Activated CD4-positive, CD25-positive, alpha-beta regulatory T cell treated with anti-CD3 and anti-CD28 coated beads, Interleukin-2, amount 50 U/mL, for 72 hours (primary cell): ENCODE measurements at places on chromosomes 5 and 9.
A peak's percentile ranks its signal among the peaks of the same experiment; 100 is the strongest.

DNA sequence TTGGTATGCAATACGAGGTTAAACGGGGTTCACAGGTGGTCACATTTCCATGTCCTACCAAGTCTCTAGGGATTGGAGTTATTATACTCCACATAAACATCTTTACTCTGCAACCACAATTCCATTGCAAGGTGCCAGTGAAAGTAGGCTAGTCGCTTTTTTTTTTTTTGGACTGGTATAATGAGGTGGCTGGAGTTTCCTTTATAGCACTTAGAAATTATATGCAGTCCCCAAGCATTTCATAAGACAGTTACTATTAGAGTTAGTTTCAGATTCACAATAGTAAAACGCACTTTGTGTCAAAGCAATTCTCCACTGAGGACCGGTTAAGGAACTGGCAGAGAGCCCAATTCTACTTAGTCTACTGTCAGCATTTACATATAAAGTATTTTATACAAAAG lies 1.4 kb downstream of the MEF2C start:
- no peak for DNase-seq

- no peak for DNase-seq
Observed at GRCh38 chr5:39218482-39219402, 621 bp downstream of the FYB1 start.

DNA sequence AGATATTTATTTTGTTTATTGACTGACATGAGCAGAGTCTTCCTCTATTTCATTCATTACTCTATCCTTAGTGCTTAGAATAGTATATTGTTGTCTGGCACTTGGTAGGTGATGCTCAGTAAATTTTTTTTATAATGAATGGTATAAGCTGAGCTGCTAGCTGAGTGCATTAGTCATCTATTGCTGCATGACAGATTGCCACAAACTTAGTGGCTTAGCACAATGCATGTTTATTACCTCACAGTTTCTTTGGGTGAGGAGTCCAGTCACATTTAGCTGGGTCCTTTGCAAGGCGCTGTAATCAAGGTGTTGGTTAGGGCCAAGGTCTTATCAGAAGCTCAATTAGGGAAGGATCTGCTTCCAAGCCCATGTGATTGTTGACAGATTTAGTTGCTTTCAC lies 23.1 kb downstream of the SMAD5 start:
- no peak for DNase-seq

GRCh38 chr5:174532455-174533453 lies 191.6 kb upstream of the MSX2 start:
- DNase-seq: no peak

- DNase-seq: no peak
Observed at GRCh38 chr9:6630502-6631206, 14.9 kb downstream of the GLDC start.

DNA sequence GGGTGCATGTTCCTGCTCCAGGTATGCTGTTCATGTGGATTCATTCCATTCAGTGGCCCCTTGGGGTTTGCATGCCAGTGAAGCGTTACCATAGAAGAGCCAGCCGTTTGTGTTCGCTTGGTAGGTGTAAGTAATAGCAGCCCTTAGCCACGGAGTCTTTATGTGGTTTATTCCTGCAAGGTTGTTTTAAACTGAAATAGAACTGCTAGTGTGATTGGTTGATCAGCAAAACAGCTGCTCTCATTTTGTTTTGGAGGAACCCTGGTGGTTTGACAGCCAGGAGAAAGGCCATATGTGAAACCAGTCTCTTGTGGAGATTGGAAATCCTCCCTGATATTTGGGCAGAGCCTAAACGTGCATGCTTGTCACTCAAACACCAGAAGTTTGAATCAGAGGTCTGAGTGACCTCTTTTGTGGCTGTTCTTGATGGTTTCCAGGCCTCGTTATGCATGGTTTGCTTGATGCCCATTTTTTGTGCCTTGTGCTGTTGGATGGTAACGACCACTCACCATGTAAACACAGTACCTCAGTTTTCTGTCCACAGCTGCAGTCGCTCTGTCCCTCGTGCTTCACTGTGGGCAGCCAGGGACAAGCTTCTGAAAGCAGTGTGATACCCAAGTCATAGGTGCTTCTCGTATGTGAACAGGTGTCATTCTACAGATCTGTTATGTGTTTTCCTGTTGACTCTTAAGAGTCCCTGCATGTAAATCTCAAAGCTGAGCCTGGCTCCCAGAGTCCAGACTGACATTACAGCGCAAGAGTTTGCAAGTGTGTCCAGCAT lies 58.3 kb upstream of the NXNL2 start:
- no peak for DNase-seq

- DNase-seq: no peak
Observed at GRCh38 chr9:84229191-84229590, 111.4 kb downstream of the SLC28A3 start.

DNA sequence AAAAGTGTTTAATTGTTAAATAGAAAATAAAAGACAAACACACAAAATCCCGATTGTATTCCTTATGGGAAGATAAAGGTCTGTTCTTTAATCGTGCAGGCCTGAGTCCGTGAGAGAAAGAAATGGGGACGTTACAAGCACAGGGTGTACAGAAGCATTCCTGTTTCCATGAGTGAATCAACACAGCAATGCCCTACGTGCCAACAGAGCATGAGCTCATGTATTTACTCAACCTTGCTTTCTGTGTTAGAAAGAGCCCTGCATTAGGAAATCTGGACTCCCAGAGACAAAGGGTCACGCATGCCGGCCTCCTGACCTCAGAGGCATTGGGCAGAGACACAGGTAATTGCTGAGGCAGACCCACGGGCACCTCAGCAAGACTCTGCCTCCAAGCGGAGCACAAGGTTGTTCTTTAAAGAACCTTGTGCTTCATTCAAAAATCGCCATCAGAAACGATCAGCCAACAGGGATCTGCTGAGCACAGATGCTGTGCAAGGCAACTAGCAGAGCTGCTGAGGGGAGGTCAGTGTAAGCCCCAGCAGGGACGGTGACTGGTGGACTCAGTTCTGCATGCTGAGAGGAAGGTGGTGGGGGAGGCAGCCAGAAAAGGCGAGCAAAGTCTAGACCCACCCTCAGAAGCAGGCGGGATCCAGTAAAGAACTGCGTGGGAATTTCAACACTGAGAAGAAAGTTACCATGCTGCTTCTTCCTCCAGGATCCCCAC lies 101.0 kb downstream of the TLE1 start:
- DNase-seq: no peak

DNA sequence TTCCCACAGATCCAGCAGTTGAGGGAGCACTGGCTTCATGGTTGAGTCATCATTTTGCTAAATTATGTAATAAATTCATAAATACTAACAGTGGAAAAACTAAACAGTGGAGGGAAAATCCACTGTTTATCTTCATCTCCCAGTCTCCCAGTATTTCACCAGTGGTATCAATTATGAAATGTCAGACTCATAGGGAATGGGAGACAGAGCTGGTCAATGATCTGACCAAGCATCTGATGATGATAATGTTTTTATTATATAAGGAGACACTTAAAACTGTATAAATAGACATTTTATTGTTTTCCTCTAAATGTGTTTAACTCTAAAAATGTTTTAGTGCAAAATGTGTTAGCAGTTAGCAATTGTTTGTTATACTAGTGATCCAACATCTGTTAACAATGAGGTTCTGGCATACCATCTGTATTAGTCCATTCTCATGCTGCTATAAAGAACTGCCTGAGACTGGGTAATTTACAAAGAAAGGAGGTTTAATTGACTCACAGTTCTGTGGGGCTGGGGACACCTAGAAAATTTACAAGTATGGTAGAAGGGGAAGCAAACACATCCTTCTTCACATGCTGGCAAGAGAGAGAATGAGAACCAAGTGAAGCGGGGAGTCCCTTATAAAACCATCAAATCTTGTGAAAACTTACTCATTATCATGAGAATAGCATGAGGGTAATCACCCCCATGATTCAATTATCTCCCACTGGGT lies 11.8 kb upstream of the REEP5 start:
- no peak for DNase-seq

DNA sequence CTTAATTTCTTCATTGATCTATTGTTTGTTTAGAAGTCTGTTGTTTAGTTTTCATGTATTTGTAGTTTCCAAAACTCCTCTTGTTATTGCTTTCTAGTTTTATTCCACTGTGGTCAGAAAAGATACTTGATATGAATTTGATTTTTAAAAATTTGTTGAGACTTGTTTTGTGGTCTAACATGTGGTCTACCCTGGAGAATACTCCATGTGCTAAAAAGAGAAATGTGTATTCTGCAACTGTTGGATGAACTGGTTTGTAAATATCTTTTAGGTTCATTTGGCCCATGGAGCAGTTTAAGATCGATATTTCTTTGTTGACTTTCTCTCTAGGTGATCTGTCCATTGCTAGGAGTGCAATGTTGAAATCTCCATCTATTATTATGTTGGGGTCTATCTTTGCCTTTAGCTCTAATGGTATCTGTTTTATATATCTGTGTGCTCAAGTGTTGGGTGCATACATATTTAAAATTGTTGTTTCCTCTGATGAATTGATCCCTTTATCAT lies 150.6 kb upstream of the ATP10B start:
- DNase-seq: no peak

- peak; percentile 20 for DNase-seq
Observed at GRCh38 chr9:93261735-93262523, 78.0 kb downstream of the WNK2 start.

DNA sequence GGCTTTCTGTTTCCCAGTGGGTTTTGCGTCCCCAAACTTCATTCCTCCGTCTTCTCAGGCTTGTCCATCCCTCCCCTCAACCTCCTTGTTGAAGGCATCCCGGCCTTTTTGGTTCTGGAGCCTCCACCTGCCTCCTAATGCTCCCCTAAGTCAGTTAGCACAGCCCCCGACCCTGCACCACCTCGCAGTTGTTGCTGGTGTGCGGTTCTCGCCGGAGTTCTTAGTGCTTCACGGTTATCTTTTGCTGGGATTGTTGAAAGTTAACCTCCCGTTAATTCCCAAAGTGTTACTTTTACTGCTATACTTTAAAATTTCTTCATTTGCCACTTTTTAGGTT lies 447 bp downstream of the UBLCP1 start:
- DNase-seq: no peak

DNA sequence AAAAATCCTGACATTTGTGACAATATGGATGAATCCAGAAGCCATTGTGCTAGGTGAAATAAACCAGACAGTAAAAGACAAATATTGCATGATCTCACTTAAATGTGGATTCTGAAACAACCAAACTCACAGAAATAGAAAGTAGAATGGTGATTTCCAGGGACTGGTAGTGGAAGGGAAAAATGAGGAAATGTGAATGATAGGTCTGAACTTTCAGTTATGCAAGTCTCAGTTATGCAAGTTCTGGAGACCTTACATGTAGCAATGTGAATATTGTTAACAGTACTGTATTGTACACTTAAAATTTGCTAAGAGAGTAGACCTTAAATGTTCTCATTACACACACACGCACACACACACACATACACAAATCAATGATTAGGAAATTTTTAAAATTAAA lies 84.9 kb downstream of the SLCO4C1 start:
- no peak for DNase-seq

- DNase-seq: no peak
Observed at GRCh38 chr9:97742545-97742944, 45.4 kb upstream of the XPA start.

GRCh38 chr5:126456217-126456820 lies 33.1 kb downstream of the GRAMD2B start:
- DNase-seq: no peak

DNA sequence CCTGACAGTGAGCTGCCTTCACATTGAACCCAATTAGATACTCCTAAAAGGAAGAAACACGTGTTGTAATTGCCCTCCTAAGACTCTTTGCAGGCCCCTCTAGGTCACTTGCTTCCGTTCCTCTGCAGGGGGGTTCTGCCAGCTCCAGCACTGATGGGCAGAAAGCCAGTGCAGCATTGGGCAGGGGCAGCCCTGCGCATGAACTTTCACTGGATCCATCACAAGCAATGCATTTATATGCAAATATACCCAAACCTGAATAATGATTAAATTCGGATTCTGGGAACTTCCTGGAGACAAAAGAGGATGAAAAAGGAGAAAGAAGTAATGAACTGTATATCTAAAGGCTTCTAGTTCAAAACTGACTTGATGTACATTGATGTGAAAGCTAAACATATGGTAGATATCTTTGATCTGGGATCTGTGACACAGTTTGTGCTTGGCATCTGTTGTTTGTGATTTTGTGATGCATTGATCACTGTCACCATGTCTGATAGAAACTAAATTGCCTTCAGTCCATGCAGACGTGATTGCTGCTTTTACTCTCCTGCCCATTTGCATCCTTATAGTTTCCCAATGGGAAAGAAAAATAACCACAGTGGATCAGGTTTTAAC lies 313.4 kb downstream of the DEPDC1B start:
- DNase-seq: no peak

DNA sequence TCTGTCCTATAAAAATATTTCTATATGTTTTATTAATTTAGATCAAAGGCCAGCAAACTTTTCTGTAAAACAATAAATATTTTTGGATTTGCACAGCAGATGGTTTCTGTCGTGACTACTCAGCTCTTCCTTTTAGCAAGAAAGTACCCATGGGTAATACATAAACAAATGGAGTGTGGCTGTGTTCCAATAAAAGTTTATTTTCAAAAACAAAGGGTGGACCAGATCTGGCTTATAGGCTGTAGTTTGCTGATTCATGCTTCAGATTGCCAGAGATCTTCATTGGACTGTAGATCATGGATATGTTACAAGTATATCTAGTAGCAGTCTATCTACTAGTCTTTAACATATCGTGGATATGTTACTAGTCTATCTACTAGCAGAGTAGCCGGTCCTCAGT lies 590.5 kb downstream of the CSNK1G3 start:
- DNase-seq: no peak

GRCh38 chr5:36878392-36879082 lies 2.0 kb downstream of the NIPBL start:
- no peak for DNase-seq

GRCh38 chr5:94045839-94046782 lies 304.7 kb upstream of the POU5F2 start:
- DNase-seq: no peak

GRCh38 chr5:149632311-149633251 lies 51.3 kb downstream of the ARHGEF37 start:
- no peak for DNase-seq

DNA sequence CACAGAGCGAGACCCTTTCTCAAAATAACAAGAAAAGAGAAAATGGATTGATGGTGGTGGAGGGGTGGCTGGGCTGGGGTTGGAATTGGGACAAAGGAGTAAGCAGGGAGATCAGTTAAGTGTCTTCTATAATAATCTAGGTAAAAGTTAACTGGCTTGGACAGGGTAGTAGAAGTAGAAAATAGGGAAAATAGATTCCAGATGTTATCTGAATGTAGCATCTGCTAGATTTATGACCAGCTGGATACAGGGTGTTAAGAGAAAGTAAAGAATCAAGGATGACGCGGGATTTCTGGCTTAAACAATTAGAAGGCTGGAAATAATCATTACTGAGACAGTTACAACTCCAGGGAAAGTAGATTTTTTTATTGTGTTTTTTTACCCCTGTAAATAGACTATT lies 13.0 kb downstream of the PPP6C start:
- DNase-seq: no peak

GRCh38 chr5:170606941-170607340 lies 103.1 kb downstream of the KCNIP1 start:
- no peak for DNase-seq

GRCh38 chr5:172658961-172659501 lies 18.0 kb downstream of the NEURL1B start:
- DNase-seq: no peak
